ENCODE measurements at places on chromosomes 16 and 17.

DNA sequence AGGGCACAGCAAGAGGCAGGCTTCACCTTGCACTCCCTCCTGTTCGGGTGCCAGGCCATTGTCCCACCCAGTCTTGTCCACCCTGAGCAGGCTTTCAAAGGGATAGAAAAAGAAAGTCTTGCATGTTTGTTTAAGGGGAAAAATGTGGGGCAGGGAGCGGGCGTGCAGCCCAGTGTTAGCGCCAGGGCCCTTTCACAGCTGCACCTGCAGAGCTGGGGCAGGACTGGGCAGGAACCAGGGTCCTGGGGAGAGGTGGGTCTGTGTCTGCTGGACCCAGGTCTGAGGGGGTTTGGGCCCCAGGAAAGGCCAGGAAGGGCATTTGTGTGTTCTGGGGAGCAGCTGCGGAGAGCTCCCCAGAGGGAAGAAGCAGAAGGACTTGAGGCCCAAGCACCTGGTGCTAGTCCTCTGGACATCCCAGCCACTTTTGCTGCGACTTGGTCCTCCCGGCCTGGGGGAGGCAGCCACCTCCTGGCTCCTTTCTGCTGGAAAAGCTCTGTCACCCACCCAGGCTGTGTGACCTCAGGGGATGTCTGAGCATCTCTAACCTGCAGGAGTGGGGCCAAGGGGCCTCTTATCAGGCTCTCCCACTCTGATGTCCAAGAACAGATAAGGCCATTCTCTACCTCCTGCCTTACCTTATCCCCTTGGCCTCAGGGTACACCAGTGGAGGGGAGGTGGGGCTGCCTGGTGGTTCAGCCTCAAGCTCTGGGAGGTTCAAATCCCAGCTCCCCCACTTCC, 44.7 kb downstream of the PSME3IP1 start:
- no peak for DNase-seq

- no peak for DNase-seq
Measured at GRCh38 chr16:31572821-31573220, 45.1 kb downstream of the AHSP start.

DNA sequence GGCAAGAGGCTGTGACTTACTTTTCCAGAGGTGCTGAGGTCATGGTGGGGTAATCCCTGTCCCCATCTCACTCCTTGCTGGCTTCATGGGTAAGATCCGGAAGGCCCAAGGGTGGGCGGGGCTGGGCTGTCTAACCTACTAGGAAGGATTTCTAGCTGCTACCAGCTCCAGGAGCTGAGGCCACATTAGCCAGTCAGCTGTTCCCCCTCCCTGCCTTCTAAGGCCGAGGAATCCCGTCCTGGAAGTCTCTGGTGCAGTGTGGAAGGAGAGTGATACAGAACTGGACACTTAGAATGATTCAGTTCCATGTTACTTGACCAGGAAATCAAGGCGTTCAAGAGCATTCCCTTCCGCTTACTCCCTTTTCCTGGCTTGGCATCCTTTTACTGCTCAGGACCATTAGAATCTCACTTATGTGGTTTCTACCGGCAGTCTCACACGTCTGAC, 8.9 kb downstream of the GNGT2 start:
- no peak for DNase-seq

DNA sequence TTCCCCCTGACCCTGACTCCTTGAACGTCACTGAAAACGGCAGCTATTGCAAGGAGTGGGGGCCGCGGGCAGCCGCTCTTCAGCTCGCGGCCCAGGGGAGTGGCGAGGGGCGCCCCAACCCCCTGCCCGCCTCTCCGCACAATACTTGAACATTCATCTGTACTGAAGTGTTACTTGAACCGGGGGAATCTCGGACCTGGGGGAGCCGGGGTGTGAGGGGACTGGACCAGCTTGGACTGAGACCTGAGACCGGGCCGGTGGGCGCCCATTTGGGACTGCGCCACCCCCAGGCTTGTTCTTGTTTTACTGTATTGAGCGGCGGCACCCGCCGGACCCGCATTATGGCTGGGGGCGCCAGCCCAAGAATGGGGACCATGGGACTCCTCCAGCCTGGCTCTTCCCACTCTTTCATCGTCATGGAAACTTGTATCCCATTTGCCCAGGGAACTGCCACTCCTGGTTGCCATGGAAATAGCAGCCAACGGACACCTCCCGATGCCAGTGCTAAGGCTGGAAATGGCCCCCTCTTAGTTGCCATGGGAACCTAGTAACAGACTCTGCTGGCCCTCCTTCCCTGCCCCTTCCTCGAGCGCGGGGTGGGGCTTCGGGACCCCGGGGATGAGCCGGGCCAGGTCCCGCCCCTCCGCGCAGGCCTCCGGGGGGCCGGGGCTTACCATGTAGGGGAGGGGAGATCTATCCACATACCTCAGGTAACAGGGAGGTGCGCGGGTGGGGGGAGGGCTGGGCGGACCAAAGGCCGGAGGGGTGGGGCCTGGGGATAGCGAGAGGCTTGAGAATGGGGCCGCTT, 805 bp upstream of the ORAI3 start:
- no peak for DNase-seq

GRCh38 chr17:61728297-61728836, 135.0 kb downstream of the BRIP1 start:
- DNase-seq, result no peak

DNA sequence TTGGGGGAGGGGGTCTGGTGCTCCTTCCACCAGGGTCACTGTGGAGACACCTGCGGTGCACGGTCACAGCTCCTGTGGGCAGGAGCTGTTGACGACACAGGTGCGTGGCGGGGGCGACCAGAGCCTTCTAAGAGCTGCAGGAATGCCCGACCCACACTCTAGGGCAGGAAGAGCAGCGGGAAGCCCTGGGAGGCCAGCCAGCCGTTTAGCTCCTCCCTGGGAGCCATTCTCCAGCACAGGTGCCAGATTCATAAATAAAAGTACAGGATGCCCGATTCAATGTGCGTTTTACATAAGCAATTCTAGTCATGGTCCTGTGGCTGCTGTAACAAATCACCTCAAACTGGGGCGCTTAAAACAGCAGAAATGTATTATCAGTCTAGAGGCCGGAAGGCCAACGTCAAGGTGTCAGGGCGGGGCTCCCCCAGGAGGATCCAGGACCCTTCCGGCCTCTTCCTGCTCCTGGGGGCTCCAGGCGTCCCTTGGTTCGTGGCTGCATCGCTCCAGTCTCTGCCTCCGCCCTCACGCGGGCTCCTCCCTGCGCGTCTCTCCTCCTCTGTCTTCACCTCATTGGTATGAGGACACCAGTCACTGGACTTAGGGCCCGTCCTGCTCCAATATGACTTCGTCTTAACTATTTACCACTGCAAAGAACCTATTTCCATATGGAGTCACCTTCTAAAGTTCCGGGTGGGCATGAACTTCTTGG, 155.4 kb downstream of the FOXL1 start:
- no peak for DNase-seq

- DNase-seq, result no peak
Measured at GRCh38 chr16:56348168-56349085, 76.9 kb downstream of the AMFR start.

DNA sequence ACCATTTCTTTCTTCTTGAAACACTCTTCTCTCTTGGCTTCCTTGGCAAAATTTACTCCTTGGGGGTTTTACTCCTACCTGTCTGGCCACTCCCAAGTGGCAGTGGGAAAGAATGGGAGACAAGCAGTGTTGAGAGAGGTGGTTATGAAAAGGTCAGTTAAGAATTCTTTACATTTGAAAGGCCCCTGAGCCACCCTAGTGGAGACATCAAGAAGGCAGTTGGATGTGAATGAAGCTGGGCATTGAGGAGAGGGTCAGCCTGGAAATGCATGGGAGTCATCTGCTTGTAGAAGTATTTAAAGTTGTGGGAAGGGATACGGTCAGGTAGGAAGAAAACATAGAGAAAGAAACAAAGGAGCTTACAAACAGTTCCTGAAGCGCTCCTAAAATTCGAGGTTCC, 42.3 kb upstream of the CCNF start:
- no peak for DNase-seq

- DNase-seq, result no peak
Measured at GRCh38 chr16:47058295-47059086, 85.0 kb upstream of the DNAJA2 start.

DNA sequence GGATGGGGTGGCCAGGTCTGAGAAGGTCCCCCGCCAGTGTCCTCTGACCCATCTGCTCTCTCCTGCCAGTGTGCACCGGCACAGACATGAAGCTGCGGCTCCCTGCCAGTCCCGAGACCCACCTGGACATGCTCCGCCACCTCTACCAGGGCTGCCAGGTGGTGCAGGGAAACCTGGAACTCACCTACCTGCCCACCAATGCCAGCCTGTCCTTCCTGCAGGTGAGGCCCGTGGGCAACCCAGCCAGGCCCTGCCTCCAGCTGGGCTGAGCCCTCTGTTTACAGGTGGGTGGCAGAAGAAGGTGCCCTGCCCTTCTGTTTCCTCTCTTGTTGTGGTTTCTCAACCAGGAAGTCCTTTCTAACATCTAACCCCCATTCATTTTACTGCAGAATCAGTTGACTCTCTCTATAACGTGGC, 7.1 kb downstream of the ERBB2 start:
- DNase-seq, result no peak

DNA sequence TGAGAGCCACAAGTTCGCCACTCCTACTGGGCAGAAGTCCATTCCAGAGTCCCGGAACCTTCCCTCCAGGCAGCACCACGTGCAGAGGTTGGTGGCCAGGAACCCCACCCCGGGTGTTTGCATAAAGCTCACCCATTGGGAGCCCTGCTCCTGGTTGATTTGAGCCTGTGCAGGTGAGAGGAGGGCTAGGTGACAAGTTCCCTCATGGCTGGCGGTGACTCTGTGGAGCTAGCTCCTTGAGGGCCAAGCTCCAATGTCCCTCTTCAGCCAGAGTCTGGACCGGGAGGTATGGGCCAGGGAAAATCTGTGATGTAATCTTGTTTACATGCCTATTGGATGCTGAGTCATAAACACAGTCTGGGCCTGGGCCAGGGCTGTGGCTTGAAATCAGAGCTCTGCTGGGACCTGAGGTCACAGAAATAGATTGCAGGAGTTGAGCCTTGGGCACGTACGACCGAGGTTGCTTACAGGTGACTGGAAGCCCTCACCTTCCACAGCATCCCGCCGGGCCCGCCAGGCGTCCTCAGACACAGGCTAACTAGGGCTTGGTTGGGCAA, 118.9 kb downstream of the AATF start:
- no peak for DNase-seq

All from NCI-H2081 treated with DMSO at 0.1 percent for 48 hours (cell line).